Stomach (tissue), 19 donors: ENCODE measurements at places on chromosomes 5 and 9.

DNA sequence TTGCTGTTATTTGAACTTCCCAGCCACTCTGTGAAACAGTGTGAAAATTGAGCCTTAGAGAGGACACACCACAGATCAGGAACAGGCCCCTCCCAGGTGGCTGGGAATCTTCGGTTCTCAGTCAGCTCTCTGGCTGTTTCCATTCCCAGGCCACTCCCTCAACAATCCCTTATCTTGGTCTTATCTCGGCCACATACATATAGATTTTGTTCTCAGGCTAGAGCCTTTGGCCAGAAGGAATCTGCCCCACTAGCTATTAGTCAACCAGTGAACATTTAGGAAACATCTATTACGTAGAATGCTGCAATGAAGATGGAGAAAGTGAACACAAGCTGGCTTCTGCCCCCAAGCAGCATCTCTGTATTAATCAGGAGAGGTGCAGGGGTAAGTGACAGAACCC, 21.0 kb upstream of the WWC1 start:
- DNase-seq = no peak

DNA sequence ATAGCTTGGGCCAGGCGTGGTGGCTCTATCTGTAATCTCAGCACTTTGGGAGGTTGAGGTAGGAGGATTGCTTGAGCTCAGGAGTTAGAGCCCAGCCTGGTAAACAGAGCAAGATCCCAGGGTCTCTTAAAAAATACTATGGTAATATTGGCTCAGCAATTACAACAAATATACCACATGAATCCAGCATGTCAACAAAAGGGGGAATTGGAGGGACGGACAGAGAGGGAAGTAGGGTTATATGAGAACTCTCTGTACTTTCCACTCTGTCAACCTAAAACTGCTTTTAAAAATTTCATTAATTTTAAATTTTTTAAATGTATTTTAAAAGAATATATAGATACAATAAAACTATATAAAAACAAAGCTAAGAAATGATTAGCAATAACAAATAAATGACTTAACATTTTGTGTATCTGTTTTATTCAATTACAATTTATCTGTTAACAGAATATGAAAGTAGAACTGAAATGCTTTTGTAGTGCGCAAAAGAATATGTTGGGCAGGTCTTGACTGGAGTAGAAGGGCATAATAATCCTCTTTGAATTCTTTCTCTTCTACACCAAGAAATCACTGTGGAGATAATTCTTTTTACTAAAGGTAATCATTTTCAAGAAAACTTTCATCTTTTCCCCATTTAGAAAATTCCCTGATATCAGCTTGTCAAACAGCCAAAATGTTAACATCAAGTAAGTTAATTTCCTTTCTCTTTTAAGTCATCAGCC, 12.9 kb upstream of the CDC42SE2 start:
- DNase-seq = no peak

DNA sequence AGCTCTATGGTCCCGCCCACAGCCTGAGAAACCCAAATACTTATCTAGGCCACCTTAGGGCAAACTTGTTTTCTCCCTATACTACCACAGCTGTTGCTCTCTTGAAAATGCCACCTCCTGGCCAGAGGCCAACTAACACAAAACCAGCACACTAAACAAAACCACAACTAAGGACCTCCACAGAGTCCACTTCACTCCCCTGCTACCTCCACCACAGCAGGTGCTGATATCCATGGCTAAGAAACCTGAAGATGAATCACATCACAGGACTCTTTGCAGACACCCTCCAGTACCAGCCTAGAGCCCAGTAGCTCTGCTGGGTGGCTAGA, 108.4 kb downstream of the ALDH1A1 start:
- no peak for DNase-seq

DNA sequence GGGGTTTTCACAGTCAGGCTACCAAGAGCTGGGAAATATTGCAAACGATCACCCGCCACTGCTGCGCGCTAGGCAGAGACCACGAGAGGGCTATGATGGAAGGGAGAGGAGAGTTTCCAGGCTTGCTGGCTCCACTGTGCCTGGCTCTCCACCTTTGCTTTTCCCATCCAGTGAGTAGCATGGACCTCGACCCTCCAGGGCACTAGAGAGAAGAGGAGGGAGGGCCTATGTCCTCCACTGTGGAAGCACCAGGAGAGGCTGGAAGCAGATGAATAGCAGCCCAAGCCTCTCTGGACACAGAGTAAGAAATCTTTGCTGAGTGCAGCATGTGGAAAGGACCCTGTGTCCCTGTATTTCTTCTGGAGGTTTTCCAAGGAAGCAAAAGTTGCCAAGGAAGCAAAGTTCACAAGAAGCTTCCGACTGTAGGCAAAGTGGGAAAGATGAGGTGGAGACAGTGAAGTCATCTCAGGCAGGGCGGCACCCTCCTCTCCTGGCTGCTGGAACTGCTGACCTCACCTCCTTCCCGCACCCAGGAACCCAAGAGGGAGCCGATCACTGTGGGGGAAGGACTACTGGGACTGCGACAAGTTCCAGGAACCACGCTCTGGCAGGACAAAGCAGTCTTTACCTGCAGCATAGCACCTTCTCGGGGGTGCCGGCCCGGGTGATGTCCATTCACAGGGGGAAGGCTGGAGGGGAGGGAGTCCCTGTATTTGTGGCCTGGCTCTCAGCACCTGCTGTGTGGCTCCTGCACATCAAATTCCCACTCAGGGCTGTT, 79.6 kb downstream of the CSNK1A1 start:
- peak; percentile 53 for DNase-seq

DNA sequence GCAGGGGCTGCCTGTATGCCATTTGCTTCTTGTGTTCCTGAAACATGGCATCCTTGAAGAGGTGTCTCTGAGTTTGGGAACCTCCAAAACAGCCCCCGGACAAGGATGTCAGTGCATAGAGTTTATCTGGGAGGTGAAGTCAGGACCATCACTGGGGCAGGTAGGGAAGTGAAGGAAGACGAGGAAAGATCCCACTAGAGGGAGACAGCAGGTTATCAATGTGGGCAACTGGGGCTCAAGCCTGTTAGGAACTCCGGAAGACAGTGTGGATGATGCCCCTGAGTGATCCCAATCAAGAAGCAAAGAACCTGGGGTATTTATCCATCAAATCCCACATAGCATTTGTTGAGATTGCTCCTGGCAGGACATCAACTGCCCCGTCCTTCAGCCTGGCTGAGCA, 233.1 kb downstream of the AGTPBP1 start:
- no peak for DNase-seq

GRCh38 chr5:14571901-14572300, 9.7 kb upstream of the OTULINL start:
- DNase-seq = no peak

DNA sequence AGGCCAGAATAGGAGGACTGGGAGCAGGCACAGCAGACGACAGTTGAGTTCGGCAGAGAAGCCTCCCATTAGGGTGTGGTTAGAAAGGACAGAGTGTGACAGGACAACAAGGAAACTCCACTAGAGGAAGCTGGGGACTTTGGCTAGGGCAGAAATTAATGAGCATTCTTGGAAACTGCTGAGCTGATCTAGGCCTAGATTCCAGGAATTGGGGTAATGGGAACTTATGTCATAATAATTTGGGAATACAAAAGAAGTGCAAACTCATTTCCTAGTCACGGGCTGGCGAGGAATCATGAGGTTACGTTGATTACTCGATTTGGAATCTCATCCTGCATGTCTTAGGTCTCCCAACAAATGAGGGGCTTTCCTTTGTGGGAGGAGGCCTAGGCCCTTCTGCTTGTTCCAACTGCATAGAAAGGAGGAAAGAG, 144.6 kb upstream of the RPS23 start:
- no peak for DNase-seq

DNA sequence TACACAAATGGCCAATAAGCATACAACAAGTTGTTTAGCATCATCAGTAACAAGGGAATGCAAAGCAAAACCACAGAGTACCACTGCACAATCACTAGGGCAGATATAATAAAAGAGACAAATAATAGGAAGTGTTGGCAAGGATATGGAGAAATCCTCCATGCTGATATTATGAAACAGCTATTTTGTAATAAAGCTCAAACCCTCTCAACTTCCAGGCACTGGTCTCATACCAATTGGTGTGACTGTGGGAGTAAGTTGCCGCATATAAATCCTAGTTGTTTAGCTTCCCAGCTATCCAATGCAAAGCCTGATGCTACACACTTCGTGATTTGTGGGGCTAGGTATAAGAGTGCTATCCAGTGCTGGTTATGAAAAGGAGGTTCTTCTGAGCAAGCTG, 88.6 kb downstream of the SMIM23 start:
- DNase-seq = no peak

DNA sequence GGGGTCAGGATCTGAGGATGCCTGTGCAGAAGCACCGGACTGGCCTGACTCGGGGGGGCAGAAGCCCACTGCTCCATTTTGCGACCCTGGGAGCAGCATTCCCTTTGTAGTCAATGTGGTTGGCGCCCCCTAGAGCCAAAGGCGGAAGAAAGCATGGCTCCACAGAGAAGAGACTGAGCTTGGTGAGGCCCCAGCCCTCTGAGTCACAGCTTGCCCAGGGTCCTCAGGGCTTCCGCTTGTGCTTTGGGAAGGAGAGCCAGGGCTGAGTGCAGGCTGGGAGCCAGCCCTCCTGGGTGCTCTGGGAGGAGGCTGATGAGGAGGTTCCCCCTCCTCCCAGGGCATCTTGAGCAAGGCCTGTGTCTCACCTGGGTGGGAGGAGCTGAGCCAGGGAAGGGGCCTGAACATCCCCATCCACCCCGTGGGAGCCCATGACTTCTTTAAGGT, 5.5 kb upstream of the AQP3 start:
- peak; percentile 68 for DNase-seq

- DNase-seq = no peak
Measured at GRCh38 chr9:71756753-71757152, 11.6 kb downstream of the CEMIP2 start.

- no peak for DNase-seq
Measured at GRCh38 chr9:82223442-82223841, 234.9 kb downstream of the SPATA31D1 start.

DNA sequence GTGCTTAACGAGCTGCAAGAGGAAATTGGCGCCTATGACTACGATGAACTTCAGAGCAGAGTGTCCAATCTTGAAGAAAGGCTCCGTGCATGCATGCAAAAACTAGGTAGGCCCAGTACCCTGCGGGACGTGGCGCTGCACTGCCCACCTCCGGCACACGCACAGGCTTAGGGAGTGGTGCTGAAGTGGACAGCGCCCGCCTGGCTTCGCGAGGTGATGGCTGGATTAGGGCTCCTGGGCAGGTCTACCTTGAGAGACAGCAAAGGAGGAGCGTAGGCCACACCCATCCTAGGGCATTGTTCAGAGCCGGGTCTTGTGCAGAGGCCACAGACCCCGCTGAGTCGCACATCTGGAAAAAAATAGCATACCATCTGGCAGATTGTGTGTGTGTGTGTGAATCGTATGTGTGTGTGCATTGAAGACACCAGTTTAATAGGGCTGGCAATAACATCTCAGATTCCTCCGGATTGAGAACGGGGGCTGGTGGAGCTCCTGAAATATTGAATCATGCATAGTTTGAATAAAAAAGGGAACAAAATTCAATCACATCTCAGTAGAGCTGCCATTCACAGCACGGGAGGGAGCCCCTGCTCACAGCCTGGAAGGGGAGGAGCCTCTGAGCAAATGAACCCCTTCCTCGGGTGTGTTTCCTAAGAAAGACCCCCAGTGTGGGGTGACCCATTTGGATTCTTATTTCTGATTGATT, 11.1 kb downstream of the OLFM1 start:
- no peak for DNase-seq

DNA sequence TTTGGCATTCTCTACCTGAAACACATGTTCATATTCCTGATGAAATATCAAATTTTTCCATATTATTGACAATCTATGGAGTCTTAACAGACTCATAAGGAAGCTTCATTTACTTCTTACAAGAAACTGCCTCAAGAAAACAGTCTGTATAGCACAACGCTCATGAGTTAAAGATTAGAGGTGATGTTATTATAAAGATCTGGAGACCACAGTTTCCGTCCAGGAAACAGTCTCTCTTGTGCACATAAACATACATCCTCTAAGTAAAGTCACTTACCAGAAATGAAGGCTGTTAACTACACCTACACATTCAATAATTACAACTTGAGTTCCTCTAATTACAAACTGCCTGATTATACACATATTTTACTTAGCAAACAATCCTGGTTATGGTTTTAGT, 86.9 kb downstream of the RAPGEF6 start:
- DNase-seq = peak; percentile 54

DNA sequence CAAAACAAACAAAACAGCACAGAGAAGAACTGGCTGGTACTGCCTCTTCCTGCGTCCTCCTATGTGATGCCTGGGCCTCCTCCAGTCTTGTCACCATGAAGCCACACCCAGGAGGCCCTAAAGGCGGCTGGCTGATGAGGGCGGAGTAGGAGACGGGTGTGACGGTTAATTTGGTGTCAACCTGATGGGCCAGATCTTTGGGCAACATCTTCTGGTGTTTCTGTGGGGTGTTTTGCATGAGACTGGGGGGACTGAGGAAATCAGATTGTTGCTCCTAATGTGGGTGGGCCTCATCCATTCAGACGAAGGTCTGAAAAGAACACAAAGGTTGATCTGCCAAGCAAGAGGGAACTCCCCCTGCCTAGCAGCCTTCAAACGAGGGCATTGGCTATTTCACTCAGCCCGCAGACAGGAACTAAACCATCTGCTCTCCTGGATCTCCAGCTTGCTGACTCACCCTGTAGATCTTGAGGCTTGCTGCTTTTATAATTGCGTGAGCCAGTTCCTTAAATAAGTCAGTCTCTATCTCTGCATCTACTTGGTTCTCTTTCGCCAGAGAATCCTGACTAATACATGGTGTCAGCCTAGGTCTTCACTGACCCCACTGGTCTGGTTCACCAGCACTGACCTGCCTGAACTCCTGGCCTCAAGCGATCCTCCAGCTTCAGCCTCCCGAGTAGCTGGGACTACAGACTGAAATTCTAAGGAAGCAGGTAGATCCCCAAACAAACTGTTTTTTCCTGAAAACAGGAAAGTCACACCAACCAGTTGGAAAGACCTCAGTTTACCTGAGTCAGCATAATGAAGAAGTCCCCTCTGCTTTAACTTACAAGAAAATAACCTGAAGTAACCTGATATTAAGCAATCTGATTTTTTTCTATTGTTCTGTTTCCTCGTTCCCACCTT, 12.8 kb upstream of the ZFP62 start:
- no peak for DNase-seq

DNA sequence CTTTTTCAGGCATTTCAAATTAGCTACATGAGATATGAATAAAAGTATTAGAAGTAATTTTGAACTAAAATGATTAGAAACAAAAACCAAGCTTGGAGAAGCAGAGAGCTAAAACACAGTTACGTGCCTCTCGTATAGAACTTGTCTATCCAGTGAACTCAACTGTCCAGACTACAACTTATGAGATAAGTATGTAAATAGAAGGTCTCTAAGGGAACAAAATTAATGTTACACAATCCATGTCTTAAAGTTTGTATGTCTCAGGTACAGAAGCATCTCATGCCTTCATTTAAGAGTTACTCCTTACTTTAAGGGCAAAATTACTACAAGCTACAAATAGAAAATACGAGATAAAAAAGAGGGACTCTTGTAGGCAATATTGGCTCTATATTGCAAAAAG, 316.8 kb downstream of the CETN3 start:
- no peak for DNase-seq

GRCh38 chr9:112921549-112921948, 30.9 kb upstream of the SLC46A2 start:
- no peak for DNase-seq
